ENCODE measurements at places on chromosomes 5 and 9.

DNA sequence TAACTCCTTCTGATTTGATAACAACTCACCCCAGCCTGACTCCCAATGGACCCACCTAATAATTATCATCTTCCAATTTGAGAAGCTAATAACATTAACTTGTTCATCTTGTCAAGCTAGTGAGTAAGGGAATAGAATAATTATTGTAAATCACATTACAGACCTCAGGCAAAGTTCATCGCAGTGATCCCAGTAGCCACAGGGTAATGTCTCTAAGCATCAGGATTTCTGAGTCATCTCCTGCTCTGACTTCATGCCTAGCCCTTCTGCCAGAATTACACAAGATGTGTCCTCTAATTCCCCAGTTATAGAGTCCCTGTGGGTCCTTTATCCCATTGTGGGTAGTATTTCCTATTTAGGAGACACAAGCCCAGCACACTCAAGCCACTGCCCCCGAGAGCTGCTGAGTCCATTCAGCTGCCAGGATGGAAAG, 365.7 kb downstream of the DEPDC1B start:
- no peak for DNase-seq

DNA sequence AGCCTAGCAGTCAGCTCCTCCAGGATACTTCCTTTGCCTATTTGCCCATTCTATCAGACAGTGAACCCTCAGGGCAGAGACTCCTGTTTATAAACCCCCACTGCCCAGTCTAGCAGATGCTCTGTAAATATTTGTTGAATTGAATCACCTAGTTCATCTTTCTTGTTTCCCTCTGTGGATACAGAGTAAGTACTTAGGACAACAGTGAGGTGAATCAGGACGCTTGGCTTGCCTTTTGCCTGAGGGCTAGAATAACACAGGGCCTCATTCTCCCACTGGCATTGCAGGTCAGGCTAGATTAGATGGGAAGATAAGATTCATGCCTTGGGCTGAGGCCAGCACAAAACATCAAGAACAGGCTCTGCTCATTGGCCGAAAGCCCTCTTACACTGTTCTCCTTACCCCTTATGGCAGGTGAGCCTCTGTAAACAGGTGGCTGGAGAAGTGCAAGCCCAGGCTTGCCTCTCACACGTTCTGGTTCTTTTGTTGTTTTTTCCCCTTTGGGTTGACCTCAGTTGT, 22.2 kb downstream of the TNFSF8 start:
- peak; percentile 97 for DNase-seq

GRCh38 chr5:88881571-88881971, 1.4 kb downstream of the MEF2C start:
- no peak for DNase-seq

GRCh38 chr5:71934322-71934721, 173.0 kb upstream of the MAP1B start:
- no peak for DNase-seq

DNA sequence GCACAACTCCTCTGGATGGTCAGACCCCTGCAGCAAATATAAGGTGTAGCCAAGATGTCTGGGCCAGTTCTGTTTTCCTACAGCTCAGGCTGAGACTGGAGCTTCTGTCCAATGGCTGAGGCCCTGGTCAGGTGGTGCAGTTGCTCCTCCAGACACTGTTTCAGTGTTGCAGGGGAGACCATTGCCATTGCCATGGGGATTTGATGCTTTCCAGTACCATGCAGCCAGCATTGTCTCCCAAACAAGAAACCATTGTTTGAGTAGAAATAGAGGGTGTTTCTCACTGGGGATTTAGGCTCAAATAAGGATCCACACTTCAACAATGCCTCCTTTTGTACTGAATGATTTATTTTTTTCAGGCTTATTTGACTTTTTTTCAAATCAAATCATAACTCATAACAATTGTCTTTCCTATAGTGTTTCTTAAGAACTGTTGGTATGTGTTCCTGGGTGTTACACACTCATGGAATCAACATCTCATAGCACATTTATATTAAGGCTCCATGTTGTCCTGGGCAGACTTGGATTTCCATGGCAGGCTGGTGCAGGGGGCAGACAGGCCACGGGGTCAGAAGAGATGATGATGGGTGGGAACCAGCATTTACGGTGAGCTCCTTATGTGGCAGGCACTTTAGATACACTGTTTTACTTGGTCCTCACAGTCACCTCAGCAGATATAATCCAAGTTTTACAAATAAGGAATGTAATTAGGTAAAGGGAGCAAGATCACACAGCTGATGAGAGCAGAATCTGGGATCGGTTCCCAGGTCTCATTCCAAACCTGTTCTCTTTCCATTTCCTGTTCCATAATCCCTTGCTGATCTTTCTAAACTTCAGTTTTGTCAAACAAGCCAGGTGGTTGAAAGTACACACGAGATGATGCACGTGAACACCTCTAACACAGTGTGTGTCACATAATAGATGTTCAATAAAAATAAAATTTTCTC, 95.9 kb upstream of the GNAQ start:
- no peak for DNase-seq

DNA sequence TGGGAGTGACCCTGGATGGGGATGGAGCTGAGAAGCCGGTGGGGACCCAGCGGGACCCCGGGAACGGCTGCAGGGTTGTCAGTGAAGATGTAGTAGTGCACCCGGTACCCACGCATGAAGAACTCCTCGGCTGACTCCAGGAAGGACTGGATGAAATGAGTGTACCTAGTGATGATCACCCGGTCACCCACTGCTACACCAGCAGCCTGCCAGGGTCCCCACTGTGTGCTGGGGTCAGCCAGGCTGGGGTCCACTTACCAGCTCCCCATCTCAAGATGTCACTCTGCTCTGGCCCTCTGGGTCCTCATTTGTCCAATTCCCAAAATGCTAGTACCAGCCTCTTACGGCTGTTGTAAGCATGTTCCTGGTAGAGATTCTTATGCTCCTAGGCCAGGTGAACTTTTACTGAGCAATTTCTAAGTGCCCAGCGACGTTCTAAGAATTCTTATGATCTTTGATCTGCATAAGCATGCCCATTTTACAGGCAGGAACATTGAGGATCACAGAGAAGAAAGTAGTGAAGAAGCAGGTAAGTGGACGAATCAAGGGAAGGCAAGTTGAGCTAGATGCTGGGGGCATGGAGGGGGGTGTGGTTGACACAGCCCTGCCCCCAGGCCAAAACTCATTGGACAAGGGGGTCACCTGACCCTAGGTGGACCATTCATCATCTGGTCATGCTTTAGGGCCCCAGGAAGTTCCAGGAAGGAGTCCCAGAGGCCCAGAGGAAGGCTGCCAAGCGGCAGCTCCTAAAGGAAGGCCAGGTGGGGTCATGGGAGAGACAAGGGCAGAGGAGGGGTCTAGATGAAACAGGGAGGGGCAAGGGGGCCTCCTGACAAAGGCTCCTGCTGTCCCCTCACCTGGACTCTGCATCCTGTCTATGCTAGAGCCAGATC, 9.4 kb downstream of the GBGT1 start:
- DNase-seq = no peak
